ENCODE measurements at places on chromosomes 12 and 14.

DNA sequence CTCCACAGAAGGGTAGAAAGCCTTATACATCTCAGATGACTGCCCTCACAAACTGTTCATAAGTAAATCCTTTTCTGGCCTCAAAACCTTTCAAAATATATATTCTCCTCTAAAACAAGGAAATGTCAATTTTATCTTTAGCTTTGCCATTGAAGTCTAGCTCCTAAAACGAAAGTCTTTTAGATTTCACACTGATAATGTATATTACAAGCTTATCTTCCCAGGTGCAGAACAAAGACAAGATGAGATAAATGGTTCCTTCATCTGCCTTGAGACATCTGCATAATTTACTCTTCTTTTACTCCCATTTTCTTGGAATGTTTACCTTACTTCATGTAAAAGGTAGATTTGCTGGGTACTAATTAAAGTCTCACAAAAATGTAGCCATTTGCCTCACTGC, 257.1 kb downstream of the SYT10 start:
- DNase-seq = no peak

DNA sequence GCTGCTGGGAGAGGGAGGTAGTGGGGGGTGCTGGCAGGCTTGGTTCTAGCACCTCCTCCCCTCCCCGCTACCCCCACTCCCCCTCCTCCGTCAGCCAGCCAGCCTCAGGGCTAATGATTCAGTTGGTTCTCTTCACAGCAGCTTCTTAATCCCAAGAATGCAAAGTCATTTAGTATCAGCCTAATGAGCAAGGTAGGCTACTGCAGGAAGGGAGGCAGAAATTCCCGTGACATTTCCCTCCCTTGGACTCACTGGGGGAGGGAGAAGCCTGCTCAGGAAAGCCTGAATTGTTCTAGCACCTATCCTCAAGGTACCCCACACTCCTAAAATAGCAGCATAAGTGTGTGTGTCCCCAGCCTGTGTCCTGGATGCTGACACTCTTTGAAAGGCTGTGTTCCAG, 29.8 kb downstream of the ITPK1 start:
- DNase-seq = no peak

GRCh38 chr14:94462219-94462551, 9.6 kb upstream of the SERPINA11 start:
- no peak for DNase-seq

DNA sequence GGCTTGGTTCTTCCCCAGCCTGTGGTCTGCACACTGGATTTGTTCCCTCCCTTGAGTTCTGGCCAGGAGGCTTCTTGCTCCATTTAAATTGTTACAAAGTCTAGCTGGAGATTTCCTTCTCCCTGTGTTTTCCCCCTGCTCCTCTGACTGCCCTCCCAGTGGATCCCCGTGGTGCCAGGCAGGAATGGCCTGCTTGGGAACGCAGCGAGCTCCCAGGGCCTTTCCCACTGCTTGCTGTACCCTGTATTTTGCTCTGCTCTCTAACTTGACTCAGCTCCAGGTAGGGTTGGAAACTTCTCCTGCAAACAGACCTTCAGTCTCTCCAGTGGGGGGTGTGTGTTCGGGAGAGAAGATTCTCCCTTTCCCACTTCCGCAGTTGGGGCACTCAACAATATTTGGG, 349.2 kb upstream of the FBXO33 start:
- DNase-seq = no peak

GRCh38 chr12:121000530-121000929, 15.8 kb downstream of the C12orf43 start:
- DNase-seq = no peak

GRCh38 chr14:39454906-39455539, 22.8 kb upstream of the FBXO33 start:
- no peak for DNase-seq

DNA sequence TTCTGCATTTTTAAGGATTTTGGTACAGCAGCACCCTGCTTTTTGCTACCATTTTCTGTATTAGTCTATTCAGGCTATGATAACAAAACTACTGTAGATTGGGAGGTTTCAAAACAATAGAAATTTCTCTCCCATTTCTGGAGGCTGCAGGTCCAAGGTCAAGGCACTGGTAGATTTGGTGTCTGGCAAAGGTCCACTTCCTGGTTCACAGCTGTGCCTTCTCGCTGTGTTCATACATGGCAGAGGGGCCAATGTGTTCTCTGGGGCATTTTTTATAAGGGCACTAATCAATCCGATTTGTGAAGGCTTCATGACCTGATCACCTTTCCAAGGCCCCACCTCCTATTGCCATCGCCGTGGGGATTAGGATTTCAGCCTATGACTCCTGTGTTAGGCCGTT, 268.1 kb upstream of the RTL1 start:
- no peak for DNase-seq

- no peak for DNase-seq
These were observed 22.7 kb upstream of the KRT78 start for GRCh38 chr12:52871291-52872039.

- DNase-seq = no peak
These were observed 42.9 kb downstream of the ERH start for GRCh38 chr14:69355154-69355597.

DNA sequence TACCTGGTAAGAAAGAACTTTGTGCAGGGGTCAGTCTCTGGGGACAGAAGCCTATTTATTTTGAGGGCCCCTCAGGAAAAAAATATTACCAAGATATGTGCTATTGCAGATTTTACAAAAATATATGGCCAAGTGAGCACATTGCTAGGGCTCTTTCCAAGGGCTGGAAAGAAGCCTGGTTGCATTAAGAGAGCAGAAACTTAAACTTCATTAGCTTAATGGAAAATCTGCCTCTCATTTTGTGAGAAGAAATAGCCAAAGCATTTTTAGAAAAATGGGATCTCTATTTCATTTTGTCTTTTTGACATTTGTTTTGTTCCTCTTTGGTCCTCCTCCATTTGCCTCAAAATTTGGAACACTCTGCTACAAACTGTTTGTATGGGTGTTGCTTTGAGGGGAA, 283.5 kb downstream of the NELL2 start:
- no peak for DNase-seq

GRCh38 chr14:69281450-69282169, 21.7 kb downstream of the GALNT16 start:
- no peak for DNase-seq

GRCh38 chr12:116969615-116970585, 59.1 kb downstream of the FBXW8 start:
- no peak for DNase-seq

DNA sequence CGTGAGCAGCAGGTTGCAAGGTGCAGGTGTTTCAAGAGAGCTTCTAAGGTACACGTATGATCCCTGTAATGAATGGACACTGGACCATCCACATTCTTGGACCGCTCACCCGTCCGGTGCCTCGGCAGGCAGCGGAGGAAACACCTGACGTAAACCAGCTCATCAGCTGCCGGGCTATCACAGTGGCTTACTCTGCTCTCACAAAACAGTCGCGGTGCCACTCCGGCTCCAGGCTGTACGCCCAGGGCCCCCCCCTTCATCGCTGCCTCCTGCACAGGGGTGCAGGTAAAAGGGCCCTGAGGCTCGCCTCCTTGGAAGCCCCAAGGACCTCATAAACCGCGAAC, 436 bp downstream of the VPS33A start:
- peak; percentile 38 for DNase-seq

GRCh38 chr14:64646103-64646502, 58.1 kb upstream of the PLEKHG3 start:
- DNase-seq = no peak

DNA sequence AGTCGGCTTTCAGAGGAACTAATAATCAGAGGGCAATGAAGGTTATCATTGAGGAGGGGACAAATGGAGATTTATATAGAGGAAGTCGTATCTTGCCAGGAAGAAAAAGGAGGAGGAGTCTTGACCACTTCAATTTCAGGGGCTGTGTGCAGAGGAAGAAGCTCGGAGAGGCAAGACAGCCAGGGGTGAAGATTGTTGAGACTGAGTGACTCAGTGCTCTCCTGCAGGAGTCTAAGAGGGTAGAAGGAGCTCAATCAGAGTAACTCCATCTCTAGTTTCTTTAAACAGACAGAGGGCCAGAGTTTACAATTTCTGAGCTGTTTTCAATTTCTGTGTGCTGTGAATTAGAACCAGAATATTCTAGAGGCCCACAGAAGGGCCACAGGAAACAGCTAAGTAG, 439.3 kb upstream of the PRICKLE1 start:
- DNase-seq = no peak

DNA sequence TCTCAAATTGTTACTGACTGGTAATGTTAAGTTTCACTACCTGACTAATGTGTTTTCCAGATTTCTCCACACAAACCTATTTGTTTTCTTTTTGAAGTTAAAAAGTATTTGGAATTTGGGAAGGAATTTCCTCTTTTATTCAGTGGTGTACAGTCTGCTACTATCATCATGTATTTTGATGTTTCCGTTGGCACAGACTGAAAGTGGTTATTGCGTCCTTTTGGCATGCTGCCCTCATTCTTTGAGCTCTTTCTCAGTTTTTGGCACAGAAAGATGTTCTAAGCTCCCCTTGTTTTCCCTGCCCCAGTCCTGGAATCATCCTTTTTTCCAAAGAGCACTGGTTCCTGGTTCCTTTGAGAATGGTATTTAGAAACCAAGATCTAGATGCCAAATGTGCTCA, 31.4 kb upstream of the RTRAF start:
- DNase-seq = no peak

GRCh38 chr12:2779281-2779680, 15.5 kb upstream of the FKBP4 start:
- no peak for DNase-seq

GRCh38 chr14:67360470-67361206, 510 bp downstream of the EIF2S1 start:
- no peak for DNase-seq

- DNase-seq = no peak
These were observed 34.7 kb downstream of the FOS start for GRCh38 chr14:75313294-75313693.

DNA sequence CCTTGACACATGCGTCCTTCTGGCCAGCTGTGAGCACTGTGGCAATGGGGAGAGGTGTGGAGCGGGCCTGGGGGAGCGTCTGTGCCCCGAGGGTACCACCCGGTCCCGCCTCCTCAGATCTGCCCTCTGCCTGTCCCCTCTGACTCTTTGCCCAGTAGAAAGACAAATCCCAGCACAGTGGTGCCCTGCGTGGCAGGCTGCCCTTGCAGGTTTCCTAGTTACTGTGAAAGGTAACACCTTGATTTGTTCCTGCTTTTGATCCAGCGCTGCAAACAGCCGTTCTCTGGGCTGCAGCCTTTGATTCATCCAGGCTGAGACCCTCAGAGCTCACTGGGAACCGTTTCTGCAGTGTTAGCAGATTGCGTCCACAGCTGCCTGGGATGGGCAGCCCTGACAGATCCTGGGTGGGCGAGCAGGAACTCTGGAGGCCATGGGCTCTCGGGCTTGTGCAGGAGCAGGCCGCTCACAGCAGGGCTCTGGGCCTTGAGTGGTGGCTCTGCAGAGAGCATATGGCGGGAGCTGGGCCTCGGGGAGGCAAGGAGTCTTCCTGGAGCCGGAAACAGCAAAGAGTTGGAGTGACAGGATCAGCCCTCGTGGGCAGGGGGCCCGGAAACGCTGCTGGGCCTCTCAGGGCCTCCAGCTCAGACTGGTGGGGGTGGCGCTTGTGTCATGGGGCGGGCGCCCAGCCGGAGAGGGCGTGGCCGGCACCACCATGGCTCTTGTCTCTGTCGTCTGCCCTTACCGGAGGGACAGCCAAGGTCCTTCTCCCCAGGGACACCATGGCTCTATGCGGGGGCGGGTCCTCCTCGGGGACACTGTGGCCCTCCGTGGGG, 16.6 kb downstream of the FBRSL1 start:
- peak; percentile 45 for DNase-seq
